ENCODE measurements at places on chromosomes 2 and 18.

GRCh38 chr2:217277646-217278398 is 418.0 kb upstream of the TNP1 start:
- no peak for DNase-seq

GRCh38 chr2:16785149-16785548 is 119.5 kb upstream of the CYRIA start:
- DNase-seq: no peak

DNA sequence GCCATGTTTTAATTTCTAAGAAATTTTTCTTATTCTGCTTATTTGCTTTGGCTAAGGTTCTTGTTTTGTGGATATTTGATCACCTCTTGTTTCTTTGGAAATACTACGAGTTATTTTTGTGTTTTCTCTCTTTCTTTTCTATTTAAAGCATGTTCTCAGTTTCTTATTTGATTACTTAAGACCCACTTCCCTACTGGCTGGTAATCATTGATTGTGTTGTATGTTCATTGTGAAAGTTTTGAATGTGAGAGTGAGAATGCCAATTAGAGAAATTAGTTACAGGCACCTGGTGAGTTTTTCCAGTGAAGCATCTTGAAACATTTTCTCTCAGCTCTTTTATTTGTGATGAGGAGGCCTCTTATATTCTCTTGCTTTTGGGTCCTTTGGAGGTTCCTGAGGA is 226.7 kb upstream of the MC4R start:
- peak; percentile 1 for DNase-seq

DNA sequence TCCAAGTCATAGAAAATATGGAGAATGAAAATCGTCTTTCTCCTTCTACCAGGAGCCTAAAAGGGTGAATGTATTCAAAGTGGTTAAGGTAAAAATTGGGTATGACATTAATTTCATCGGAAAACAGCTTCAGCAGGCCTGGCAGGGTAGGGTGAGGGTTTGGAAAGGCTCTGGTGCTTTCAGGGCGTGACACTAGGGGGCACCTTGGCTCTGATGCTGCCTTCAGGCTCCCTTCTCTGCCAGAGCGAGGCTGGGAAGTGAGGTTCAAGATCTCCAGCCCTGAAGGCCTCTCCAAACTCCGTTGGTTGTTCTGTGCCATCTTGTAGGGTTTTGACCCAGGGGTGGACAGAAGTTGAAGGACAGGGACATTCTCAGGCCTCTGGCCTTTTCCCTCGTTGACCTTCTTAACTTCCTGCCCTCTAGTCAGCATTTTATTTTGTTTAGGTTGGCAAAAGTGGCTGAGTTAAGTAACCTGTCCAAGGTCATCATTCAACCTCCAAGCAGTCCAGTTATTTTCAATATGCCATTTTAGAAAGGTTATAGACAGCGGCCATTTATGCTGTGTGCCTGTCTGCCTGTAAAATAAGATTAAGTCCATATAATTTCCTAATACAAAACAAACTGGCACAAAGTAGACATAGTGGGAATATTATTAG is 40.3 kb downstream of the EML6 start:
- DNase-seq: peak; percentile 24

- no peak for DNase-seq
These were observed 99.9 kb downstream of the USP34 start for GRCh38 chr2:61371027-61371426.

DNA sequence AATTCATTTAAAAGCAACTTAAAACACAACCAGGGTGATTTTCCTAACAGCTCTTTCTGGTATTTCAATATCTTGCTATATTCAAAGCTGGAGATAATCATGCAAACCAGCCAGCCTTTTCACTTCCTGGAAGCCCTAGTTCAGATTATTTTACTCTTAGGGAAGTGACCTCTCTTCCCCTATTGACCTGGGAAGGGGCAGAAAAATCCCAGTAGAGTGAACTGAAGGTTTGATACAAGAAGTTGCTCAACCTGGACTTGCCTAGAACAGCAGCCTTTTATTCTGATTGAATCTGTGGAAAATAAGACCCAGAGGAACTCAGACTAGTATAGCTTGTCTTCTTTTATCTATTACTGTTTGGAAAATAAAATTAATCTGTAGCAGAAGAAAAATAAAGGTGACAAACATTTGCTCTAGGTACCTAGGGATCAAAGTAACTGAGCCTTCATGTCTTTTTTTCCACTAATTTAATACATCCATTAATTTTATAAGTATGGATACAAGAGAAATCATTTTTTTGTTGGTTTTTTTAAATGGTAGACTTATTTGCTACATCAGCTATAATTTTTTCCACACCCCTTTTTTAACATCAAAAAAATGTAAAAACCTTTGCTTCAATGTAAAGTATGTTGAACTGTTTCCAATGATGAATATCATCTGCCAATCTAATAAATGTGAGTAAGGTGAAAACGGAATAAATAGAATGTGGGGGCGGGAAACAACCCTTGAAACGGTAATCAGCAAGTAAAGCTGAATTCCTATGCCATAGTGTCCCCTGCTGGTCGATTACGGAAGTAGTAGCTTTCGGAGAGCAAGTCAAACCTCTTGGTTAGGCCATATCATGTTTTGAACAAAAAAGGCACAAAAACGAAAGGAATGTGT is 629.9 kb downstream of the NRXN1 start:
- DNase-seq: peak; percentile 66

DNA sequence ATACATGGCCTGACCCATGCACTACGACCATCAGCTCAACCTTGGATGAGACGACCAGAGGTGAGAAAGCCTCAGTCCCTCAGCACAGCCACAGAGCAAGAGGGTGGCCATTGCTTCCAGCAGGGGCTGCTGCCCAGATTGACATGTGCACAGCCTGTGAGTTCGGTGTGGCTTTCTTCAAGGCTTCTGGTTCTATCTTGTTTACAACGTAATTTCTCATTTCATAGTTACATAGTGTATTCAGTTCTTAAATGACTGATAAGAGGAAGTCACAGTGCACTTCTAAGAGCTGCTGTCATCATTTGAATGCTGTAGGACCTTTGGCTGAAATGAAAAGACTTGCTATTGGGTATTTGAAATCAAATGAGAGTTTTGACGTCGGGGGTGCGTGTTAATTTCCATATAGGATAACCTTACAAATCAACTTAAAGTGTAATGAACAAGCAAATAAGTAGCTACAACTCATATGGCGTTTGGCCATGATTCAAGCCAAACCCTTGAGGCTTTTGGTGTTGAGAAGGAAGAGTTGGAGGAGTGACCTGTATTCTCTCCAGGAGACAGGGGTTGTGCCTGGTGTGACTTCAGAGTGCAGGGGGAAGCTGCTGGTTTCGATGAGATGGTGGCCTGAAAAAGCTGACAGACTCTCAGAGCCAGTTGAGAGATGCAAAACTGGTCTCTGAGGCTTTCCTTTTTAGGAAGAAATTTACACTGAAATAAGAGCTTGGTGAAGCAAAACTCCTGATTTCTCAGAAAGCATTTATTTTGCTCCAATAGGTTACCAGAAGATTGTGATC is 51.0 kb downstream of the TSHZ1 start:
- DNase-seq: peak; percentile 73

- no peak for DNase-seq
These were observed 863.6 kb upstream of the SALL3 start for GRCh38 chr18:78115896-78116561.

GRCh38 chr2:2942225-2942624 is 435.4 kb downstream of the EIPR1 start:
- DNase-seq: no peak

GRCh38 chr2:150476286-150476685 is 11.2 kb downstream of the RND3 start:
- no peak for DNase-seq

DNA sequence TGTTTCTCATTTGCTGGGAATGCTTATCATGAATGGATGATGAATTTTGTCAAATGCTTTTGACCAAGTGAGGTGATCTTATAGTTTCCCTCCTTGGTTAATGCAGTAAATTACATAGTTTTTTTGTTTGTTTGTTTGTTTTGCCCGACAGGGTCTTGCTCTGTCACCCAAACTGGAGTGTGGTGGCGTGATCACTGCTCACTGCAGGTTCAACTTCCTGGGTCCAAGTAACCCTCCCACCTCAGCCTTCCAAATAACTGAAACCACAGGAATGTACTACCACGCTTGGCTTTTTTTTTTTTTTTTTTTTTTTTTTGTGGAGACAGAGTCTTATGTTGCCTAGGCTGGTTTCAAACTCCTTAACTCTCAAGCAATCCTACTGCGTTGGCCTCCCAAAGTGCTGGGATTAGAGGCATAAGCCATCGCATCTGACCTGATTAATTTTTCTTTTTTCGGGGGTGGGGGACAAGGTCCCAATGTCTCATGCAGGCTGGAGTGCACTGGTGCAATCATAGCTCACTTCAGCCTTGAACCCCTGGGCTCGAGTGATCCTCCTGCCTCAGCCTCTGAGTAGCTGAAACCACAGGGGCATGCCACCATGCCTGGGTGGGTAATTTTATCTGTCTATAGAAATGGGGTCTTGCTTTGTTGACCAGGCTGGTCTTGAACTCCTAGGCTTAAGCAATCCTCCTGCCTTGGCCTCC is 48.6 kb downstream of the SMAD2 start:
- no peak for DNase-seq

GRCh38 chr2:197090742-197091367 is 164.3 kb upstream of the PGAP1 start:
- no peak for DNase-seq

DNA sequence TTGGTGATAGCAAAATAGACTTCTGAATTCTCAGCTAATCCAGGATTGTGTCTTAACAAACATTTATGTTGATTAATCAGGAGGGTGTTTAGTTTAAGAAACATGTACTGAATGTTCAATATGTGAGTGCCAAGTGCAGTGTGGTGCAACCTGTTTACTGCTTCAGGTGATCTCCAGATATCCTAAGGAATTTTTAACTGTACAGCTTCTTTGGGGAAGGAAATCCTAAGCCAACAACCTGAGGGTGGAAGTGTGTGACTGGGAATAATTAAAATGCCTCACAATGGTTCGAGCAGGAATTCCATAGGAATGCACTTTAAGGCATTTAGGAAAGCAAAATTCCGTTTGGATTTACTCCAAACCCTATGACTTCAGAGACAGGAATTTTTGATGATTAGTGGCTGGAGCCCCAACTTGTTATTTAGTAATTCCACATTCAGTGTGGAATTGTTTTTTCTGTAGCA is 16.4 kb downstream of the CRIM1 start:
- no peak for DNase-seq
